ENCODE measurements at places on chromosomes 1 and 21.

DNA sequence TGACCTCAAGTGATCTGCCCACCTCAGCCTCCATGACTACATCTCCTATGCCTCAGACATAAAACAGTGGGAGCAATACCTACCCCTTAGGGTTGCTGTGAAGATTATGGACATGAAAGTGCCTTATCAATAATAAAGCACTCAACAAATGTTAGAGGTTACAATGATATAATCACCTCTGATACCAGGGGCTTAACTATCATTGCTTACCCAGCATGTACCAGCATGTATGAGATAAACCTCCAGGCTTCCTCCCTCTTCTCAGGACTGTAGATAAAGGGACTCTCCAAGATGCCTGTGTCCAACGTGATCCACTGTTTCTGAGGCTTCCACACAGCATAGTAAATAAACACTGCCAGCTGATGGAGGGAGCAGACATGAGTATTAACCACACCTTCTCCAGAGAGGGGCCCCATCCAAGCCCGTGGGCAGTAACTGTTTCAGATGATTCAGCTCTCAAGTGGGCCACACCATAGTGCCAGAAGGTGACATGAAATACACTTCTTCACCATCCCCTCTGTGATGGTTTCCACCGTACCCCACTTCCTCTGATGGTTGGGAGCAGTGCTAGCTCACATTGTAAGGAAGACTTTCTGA, 26.2 kb downstream of the RHBDL2 start:
- no peak for DNase-seq

GRCh38 chr21:45826676-45827301, 154.8 kb upstream of the COL6A1 start:
- no peak for DNase-seq

DNA sequence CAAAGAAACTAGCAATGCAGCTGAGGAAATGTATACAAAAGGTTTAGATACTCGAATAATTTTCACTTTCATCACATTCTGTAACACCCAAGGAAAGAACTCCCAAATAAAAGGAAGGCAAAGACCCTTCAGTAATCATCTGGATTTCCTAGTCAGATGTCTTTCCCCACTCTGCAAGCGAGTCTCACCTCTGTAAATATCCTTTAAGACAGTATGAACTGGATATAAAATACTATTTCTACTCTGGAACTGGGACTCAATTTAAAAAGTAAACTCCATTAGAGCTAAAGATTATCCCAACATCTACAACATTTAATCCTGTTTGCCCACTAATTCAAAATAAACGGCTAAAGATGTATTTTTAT, 27.0 kb downstream of the C2CD2 start:
- DNase-seq, result no peak

DNA sequence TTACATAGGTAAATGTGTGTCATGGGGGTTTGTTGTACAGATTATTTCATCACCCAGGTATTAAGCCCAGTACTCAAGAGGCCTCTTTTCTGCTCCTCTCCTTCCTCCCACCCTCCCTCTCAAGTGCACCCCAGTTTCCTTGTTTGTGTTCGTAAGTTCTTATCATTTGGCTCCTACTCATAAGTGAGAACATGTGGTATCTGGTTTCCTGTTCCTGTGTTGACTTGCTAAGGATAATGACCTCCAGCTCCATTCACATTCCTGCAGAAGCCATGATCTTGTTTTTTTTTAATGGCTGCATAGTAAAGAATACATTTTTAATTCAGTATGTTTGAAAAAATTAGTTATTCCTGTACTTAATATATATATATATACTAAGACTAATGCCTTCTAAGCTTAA, 107.7 kb downstream of the CLDN17 start:
- DNase-seq, result no peak

- DNase-seq, result no peak
Measured at GRCh38 chr1:40532844-40533424, 1.5 kb downstream of the ZNF684 start.

DNA sequence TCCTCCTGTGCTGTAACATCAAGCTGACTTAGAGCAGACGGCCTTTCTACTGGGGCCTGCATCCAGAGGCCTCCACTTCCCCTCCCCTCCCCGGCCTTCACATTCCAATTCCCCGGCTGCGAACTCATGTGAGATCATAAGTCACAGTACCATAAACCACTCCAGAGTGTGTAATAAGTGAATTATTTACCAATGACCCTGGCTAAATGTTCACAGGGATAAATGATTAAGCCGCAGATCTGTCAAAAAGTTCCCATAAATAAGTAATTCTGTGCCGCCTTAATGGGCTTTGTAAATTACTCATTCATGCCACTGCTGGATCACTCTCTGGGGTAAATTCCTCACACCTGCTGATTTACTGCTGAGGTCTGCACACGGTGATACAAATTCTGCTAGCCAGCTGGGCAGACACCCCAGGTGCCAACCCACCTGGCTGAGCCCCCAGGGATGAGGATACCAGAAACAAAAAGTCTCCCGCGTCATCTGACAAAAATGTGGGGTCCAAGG, 27.4 kb upstream of the KIRREL1 start:
- DNase-seq, result no peak

DNA sequence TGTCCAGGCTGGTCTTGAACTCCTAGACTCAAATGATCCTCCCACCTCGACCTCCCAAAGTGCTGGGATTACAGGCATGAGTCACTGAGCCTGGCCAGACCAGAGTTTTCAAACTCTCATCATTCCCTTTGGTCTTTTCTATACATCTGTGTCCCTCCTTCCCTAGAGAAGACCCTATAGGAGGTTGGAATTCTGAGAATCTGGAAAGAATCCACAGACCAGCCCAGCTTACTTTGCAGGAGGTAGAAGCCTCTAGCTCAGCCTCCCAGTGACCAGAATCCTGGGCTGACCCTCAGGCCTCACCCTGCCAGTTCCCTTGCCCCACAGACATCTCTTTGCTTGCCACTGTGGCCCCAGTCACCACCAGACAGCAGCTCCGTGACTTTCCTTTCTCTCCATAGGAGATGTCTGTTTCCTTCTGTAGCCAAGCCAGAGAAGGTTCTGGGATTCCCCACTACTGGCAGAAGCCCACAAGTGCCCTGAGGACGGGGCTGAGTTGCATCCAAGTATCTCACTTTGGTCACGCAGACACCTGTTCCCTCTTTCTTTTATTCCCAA, 34.7 kb upstream of the KHDRBS1 start:
- DNase-seq, result no peak

GRCh38 chr1:235351441-235351840, 15.8 kb upstream of the TBCE start:
- DNase-seq, result no peak

GRCh38 chr1:94543001-94543400, 1.4 kb upstream of the F3 start:
- no peak for DNase-seq

DNA sequence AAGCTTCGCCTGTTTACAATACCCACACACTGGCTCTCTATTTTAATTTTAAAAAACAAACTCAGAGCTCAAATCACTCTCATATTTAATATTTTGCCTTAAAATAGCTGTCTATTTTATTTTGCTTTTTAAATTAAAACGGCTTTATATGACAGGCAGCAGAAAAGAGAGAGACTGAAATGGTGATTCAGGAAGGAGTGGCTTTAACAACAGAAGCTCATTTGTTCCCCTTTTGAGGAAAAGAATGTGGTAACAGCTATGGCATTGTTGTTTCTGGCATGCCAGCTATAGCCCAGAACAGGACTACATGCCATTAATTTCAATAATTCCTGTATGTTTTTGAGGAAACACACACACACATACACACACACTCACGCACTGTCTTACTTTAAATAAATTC, 234.2 kb upstream of the PTBP2 start:
- DNase-seq, result no peak

DNA sequence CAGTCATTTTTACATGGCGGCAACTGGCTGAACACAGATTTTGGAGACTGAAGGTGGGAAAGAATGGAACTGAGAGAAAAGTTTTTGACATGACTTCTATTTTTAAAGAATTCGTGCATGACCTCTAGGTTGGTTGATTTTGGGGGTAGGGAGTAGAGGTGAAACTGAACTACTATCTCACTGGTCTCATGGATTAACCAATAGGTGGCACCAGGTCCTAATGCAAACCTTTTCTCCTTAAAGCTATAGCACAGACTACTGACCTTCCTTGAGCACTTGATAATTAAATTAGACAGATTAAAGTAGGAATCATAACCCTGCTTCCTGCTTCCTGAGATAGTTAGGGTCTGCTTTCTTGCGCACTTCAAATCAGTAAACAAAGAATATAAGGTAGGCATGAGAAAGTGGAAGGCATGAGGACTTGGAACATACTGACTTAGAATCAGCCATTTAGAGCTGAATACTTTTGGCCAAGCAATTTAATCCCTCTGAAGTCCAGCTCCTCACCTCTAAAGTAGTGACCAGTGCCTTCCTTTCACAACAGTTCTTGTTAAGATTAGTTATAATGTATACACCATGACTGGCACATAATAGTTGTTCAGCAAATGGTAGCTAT, 206.0 kb downstream of the CENPF start:
- no peak for DNase-seq

DNA sequence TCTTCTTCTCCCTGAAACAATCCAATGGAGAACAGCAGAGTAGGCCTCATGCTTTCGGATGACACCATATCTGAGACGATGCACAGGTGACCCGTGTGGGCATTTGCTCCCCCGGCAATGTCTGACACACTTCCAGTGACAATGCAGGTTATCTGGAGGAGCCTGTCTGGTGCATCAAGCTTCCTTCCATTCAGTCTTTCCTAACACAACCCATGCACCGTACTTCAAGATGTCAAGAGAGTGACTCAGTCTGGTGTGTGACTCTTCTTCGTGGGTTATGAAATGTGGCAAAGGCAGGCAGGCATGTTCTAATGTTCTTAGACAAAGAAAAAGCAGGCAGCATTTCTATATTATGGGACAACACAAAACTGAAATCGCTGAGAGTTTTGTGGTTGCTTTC, 159.1 kb downstream of the EDEM3 start:
- DNase-seq, result no peak

DNA sequence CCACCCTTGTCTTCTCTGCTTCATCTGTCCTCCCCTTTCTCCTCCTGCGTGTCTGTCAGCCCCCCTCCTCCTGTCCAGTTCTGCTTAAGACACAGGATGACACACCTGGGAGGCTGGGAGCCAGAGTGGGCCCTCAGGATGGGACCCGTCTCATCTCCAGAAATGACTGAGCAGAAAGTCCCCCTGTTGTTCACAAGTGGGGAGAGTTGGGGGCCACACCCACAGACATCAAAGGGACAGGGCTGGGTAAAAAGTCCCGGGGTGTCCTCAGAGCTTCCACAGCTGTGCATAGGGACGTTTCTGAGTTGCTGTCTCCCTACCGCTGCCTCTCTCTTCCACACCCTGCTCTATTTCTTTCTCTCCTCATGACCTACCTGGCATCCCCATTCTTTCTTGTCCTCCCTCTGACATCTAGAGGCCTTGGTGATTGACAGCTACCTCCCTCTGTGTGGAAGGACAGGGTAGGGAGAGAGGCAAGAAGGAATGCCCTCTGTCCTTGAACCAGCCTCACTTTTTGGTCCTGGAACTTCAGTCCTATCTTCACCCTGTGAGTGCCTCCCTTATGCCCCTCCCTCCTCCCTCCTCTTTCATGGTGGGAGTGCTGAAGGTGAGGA, 19.5 kb upstream of the SH2D2A start:
- DNase-seq, result peak; percentile 74

DNA sequence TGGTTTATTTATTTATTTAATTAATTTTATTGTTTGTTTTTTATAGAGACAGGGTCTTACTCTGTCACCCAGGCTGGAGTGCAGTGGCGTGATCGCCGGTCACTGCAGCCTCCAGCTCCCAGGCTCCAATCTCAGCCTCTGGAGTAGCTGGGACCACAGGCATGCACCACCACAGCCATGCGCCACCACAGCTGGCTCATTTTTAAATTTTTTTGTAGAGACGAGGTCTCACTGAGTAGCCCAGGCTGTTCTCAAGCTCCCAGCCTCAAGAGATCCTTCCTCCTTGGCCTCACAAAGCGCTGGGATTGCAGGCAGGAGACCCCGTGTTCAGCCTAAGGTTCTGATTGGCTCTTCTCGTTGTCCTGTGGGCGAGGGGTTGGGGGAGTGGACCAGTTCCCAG, 22.1 kb downstream of the UMODL1 start:
- no peak for DNase-seq

DNA sequence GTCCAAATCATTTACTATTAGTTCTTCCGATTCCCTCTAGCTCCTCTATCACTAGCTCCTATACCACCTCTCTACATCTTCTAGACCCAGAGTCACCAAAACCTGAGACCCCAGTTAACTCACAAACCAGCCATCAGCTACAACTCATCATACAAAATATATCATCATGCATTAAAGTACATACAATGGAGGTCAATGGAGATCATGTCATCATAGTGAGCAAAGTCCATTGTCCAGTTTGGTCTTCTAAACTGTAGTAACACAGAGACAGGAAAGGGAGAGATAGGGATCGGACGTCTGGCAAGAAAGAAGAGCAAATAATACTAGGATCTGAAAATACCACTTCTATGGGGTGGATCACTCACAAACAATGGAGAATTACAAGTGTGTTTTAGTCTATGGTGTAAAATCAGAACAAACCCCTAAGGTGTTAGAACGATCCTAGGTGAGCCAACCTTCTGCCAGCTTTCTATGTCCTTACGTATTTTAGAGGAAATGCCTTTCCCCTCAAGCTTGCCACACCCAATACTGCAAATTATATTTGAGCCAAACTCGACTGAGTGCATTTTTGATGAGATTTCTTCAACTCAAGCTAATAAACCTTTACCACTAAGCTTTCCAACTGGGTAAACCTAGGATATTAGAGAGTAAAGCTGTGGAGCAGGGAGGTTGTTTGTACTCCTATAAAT, 3.9 kb downstream of the ADIPOR1 start:
- no peak for DNase-seq

GRCh38 chr1:98276514-98276913, 355.7 kb upstream of the DPYD start:
- DNase-seq, result no peak

GRCh38 chr1:110286564-110286963, 52.6 kb upstream of the RBM15 start:
- DNase-seq, result no peak

- DNase-seq, result no peak
Measured at GRCh38 chr1:34164771-34165391, at the start of gene CSMD2. TSS of gene CSMD2 (minus strand) at chr1:34165230. CDS start at chr1:34165097, 133 bp downstream.

DNA sequence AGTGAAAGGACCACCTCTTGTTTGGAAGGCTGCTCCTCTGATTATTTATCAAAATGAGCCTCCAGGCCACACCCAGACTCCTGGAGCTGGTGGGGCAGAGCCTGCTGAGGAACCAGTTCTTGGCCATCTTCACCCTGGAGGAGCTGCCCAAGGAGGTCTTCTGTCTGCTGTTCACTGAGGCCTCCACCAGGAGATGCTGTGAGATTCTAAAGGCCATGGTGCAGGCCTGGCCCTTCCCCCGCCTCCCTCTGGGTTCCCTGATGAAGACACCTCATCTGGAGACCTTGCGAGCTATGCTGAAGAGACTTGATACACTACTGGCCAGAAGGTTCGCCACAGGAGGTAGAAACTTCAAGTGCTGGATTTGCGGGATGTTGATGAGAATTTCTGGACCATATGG, 61.7 kb upstream of the GJA8 start:
- DNase-seq, result no peak

DNA sequence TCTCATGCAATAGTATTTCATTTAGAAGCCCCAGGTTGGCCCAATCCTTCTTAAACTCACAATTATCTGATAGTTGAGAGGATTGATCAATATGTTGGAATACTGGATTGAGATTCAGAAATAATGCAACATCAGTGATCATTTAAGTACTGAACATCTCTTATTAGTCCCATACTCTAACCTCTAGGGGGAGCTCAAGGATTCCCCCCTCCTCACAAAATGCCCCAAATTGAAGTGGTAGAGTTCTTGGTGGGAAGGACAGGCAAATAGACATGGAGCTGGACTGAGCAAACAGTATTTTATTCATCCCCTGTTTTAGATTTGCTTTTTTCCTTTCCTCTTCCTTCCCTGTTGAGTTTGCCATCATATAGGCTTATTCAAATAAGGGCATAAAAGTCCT, 62.8 kb downstream of the NGF start:
- no peak for DNase-seq

Data from stimulated activated effector memory CD8-positive, alpha-beta T cell treated with anti-CD3 and anti-CD28 coated beads, Interleukin-12 subunit alpha, Interleukin-12 subunit beta, amount 100 ng/mL, for 72 hours (primary cell).